ENCODE measurements at places on chromosomes 2 and 18.

DNA sequence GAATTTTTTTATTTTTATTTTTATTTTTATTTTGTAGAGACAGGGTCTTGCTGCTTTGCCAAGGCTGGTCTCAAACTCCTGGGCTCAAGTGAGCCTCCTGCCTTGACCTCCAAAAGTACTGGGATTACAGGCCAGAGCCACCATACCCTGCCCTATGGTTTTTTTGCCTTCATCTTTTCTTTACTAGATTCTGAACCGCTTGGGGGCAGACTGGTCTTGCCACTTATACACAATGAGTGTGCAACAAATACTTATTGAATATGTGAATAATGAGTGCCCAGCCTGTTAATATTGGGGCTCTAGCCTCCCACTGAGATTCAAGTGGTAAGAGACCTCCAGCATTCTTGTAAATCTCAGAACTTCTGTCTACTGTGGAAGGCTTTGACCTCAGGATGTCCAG, 3.9 kb downstream of the NCK2 start:
- peak; percentile 54 for DNase-seq

DNA sequence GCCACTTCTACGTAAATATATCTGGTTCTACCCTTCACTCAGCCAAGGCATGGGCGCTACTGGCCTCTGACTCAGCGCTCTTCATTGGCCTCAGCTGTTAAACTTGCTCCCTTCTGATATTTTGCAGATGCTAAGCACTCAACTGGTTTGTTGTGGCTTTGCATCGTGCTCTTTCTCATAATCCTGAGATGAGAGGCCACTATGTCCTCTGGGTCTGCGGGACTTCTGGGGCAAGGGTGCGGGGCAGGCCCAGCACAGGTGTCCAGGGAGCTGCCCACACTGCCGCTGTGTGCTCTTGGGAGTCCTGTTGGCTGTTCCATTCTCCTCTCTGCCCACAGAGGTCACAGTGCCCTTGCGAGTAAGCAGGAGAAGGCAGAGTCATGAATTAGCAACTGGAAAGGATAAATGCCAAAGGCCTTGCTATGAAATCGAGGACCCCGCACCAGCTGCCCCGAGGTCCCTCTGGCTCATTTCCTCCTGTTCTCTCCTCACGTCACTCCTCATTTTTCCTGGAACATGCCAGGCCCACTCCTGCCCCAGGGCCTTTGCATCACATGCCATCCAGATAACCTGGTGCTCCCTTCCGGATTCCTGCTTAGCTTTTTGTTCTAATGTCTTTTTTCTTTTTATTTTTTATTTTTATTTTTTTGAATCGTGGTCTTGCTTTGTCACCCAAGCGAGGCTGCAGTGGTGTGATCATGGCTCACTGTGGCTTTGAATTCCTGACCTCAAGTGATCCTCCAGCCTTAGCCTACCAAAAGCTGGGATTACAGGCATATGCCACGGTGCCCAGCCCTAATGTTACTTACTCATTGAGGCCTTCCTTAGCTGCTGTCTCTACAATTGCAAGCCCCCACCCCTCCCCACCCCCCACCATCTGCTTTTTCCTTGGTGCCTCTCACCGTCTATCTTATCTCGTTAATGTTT, 34.9 kb upstream of the MAT2A start:
- DNase-seq = no peak

GRCh38 chr2:23502096-23502495, 117.1 kb downstream of the KLHL29 start:
- no peak for DNase-seq

DNA sequence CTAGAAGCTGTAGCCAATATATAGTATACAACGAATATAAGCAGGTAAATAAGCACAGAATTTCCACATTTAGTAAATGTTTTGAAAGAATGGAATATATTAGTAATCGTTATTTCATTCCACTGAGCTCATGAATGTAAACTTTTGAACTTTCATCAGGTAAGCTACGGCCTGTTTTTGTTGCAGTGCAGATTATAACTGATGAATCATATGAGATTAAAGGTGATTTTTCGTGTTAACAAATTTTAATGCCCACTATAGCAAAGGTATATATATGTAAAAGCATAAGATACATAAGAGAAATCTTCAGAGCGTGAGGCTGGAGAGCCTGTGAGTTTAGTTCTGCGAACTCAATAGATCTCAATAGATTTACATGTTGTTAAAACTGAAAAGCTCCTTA, 1.1 kb downstream of the SCYGR1 start:
- DNase-seq = no peak

DNA sequence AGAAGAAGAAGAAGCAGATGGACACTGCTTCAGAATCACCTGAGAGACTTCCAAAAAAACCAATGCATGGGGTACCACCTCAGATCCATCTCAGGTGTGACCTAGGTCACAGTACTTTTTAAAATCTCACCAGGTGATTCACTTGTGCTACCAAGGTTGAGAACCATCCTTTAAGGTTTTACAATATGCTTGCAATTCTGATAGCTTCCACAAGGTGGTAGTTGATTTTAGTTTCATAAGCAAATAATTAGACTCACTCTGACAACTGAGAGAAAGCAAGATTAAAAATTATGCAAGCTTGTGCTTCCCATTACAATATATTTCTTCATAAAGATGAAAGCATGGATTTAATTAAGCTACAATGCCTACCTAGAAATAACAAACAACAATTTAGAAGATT, 355.1 kb downstream of the EN1 start:
- DNase-seq = no peak

Measured in CD4-positive, alpha-beta T cell treated with Interleukin-2 at 100 ng/mL for 4 hours (primary cell).